ENCODE measurements at places on chromosomes 5 and 9.

DNA sequence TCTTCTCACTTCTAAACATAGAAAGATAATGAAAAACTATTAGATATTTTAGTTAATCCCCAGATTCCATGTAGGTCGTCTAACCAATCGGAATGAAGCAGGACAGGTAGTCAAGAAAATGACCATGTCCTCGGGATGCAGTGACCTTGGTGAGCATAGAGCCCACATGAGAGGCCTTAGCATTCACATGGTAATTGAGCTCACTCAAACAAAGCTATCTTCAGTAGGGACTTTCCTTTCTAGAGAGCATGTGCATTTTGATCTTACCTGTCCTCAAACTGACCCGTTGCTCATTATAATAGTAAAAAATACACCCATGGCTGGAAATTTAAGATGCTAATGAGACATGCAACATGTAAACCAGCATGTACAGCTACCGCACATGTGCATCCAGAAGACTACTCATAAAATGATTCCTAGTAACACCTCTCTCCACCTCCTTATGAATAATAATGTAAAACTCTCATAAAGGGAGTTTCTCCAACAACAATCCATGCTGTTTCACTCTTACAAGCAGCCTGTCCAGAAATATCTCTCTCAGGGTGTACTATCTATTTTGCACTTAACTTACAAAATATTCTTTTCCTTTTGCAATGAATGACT, 274.0 kb upstream of the CDH9 start:
- DNase-seq: no peak

GRCh38 chr9:37939575-37940095, 35.7 kb upstream of the SLC25A51 start:
- no peak for DNase-seq

DNA sequence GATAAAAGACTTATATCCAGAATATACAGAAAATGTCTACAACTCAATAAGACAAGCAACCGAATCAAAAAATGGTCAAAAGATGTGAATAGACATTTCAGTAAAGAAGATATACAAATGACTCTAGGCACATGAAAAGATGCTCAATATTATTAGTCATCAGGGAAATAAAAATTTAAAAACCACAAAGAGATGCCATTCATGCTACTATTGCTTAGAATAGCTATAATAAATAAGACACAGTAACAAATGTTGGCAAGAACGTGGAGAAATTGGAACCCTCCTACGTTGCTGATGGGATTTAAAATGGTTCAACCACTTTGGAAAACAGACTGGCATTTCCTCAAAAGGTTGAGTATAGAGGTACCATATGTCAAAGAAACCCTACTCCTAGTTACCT, 39.8 kb downstream of the POLK start:
- DNase-seq: no peak

DNA sequence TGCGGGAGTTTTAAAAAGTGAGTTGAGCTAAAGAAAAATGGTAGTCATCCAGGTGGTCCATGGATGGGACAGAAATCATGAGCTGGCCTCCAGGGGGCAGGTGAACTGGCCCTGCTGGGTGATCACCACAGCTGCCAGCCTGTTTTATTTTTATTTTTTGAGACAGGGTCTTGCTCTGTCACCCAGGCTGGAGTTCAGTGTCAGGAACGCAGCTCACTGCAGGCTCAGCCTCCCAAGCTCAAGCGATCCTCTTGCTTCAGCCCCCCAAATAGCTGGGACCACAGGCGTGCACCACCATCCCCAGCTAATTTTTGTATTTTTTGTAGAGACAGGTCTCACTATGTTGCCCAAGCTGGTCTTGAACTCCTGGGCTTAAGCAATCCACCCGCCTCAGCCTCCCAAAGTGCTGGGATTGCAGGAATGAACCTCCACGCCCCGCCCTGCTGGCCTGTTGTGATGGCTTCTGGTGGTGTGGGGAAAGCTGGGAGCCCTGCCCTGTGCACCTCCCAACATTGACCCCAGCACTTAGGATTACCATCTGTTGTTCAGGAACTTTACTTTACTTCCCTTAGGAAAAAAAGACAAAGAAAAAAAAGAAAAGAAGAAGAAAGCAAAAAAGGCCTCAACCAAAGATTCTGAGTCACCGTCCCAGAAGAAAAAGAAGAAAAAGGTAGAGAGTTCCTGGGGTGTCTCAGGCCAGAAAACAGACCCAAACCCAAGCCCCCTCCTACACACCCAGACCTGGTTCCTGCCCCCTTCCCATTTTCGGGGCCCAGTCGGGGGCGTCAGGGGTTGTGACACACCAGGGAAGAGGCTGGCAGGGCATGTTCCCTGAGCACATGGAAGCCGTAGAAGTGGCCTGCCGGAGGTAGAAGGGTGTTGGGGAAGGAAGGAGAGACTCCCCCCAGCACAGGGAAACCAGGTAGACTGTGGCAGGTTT, 14.7 kb downstream of the CD74 start:
- no peak for DNase-seq

- peak; percentile 21 for DNase-seq
These were observed at the start of gene CDH6 for GRCh38 chr5:31193591-31194467. TSS of gene CDH6 (plus strand) at chr5:31193686. CDS start at chr5:31267474, 73,788 bp downstream.

DNA sequence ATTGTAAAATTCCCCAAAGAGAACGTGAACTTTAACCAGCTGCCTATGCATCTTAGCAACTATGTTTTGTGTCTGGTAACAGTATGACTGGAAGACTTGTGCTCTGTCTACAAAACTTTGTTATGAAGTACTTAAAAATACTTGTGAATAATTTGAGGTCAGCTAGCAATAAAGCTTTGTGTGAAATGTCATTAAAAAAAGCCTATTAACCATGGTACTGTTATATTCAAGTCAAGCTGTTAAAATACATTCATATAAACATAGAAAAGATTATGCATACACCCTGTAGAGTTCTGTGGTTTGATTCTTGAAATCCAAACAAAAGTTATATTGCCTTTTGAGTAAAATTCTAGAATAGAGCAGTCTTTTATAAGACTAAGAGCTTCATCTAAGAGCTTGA, 60.1 kb downstream of the VCAN start:
- DNase-seq: no peak

- DNase-seq: no peak
These were observed 2.7 kb downstream of the TNFAIP8 start for GRCh38 chr5:119358530-119358900.

DNA sequence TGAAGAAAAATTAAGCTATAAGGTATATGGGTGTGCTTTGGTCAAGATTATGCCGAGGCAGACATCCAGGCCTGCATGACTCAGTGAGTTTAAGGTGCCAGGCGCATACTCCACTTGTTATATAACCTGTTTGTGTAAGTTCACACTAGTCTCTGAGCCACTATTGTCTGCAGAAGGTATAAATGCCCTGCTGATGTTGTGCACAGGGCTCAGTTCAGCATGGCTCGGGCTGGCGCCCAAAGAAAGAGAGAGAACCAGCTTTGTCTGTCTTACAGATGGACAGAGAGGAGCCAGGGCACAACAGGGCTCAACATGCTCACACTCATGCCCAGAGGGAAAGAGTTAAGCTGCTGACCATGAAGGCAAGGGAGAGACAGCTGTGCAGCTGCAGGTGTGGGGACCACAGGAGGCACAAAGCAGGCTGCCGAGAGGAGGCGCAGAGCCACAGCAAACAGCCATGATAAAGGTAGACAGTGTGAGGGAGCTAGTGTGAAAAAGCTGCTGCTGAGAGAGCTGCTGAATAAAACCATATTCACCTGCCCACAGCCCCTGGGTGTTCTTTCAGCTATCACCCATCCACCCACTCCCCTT, 1587.6 kb upstream of the C9orf72 start:
- no peak for DNase-seq

GRCh38 chr9:1273859-1274258, 223.7 kb downstream of the DMRT2 start:
- DNase-seq: no peak

- no peak for DNase-seq
These were observed 80.1 kb downstream of the FBXW11 start for GRCh38 chr5:171926311-171926710.

- DNase-seq: no peak
These were observed 505.0 kb downstream of the ELAVL2 start for GRCh38 chr9:23321049-23321448.

GRCh38 chr5:34483442-34484033, 172.6 kb upstream of the RAI14 start:
- no peak for DNase-seq

- no peak for DNase-seq
These were observed 14.2 kb downstream of the AP3B1 start for GRCh38 chr5:78280261-78280660.

DNA sequence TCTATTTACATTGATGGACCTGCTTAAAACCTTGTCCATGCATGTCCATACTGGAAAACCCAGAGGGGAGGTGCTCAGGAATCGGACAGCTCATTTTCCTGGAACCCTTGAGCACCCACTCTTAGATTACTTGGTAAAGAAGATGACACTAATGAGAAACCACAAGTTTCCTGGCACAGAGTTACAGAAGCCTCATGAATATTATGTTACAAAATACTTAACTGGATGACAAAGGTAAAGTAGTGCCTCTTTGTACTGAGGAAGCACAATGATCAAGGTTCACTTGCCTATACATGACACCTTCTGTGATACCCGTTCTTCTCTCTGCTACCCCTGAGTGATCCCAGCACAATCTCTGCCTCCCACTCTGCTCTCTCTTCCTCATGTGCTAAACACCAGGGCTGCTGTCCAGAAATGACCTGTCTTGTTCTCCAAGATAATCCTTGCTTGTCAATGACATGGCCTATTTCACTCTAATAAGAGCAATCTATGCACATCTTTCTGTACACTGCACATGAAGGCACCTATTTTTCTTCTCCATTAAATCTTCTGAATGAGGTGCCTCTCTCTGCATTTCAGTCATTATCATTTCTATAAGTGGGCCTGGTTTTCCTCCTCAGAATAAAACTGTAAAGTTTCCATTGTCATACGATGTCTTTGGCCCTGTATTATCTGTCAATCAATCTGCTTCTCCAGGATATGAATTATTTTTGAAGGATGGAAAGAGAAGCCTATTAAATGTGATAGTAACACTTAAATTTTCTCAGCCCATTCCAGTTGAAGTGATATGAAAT, 684.0 kb upstream of the ACO1 start:
- no peak for DNase-seq

GRCh38 chr5:65986050-65986451, 59.7 kb downstream of the ERBIN start:
- DNase-seq: peak; percentile 16

DNA sequence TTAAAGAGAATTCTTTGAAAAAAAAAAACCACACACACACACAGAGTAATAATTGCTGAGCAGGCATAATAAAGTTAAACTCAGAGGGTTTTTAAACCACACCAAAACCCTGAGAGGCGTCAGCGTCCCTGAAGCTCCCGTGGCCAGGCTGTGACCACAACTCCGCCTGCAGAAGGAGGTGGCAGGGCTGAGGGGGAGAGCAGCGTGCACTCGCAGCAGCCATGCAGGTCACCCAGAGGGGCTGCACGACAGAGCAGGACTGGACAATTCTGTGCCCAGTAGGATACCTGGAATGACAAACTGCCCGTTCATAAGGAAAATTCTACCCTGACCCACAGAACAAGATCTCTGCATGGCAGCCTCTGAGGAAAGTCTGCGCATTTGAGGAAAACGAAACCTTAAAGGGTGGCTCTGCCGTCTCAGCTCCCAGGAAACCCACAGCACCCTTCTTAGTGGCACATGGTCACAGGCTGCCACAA, 44.0 kb downstream of the ROR2 start:
- no peak for DNase-seq

GRCh38 chr5:174045470-174046025, at the start of gene NSG2:
TSS of gene NSG2 (plus strand) at chr5:174045706. CDS start at chr5:174046756, 1,050 bp downstream.
- DNase-seq: peak; percentile 63

- DNase-seq: no peak
These were observed 67.6 kb downstream of the ANKRD33B start for GRCh38 chr5:10631316-10631996.

- DNase-seq: no peak
These were observed 4.8 kb downstream of the ATP6V1G1 start for GRCh38 chr9:114592356-114592755.

Data from stromal cell of bone marrow (primary cell).